Chondrocyte (in vitro differentiated cells): ENCODE measurements at places on chromosomes 4 and X. TPM values are rescaled to one million over a fixed set of nuclear protein-coding genes. Genes with fewer than 3 reads are reported as not detected.

TMEM150C gene
- 1.7 to 2.3 TPM (median 1.7 TPM) in 3 replicates for total RNA-seq

GRCh38 chrX:112818114-112819007 lies 22.3 kb downstream of the AMOT start:
- DNase-seq, result no peak

HNRNPD gene
- 124 to 177 TPM (median 127 TPM) in 3 replicates for total RNA-seq

- DNase-seq, result no peak
These were observed 29.6 kb upstream of the HCCS start for GRCh38 chrX:11081511-11081910.

DNA sequence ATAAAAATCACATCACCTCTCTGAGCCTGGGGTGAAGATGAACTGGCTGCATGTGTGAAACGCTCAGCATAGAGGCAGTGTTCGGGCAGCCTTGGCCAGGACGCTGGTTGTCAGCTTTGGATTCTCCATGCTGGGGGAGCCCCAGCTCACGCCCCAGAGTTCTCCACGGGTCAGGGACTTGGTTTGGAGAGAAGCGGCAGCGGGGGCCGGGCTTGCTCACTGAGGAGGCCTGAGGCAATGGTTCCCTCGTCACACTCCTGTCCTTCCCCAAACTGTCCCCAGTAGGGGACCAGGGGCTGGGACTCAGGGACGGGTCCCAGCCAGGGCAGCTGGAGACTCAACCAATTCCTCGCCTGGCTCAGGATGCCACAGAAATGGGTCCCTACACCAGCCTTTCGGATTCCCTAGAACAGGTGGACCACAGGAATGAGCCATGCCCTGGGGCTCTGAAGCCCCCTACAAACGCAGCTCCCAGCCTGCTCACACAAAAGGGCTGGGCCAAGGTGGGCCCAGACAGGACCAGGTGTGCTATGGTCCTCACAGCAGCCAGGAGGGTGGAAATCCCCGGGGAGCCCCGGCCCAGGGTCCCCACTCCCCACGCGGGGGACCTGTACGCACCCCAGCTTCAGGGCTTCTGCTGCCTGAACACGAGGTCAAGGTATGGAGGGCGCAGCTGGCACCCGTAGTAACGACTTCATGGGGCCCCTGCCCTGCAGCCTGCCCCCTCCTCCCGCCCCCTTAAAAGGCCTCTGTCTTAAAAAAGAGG lies 1.4 kb downstream of the MXD4 start:
- peak; percentile 79 for DNase-seq

GRCh38 chr4:178395798-178396197 lies 953.6 kb upstream of the AGA start:
- no peak for DNase-seq

ATOH1 gene
- total RNA-seq, result not detected in 3 replicates

GRCh38 chr4:173135241-173135847 lies 33.3 kb upstream of the GALNT7 start:
- no peak for DNase-seq

GPR173 gene
- total RNA-seq, result 7.9 to 18.2 TPM (median 8.5 TPM) in 3 replicates

DNA sequence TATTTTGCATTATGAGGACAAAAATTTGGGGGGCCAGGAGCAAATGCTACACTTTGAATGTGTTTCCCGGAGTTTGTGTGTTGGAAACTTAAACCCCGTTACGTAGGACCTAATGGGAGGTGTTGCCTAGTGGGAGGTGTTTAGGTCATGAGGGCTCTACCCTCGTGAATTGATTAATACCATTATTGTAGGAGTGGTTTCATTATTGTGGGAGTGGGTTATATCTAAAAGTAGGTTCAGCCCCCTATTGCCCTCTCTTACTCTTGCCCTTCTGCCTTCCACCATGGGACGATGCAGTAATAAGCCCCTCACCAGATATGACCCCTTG lies 15.5 kb downstream of the UBA6 start:
- DNase-seq, result no peak
